Activated CD4-positive, alpha-beta T cell treated with anti-CD3 and anti-CD28 coated beads, Interleukin-2, Interleukin-6, amounts not matched to agents 100 ng/mL and 50 ng/mL, durations not matched to agents 16 hours and 8 hours (primary cell): ENCODE measurements at places on chromosomes 16 and 17.

DNA sequence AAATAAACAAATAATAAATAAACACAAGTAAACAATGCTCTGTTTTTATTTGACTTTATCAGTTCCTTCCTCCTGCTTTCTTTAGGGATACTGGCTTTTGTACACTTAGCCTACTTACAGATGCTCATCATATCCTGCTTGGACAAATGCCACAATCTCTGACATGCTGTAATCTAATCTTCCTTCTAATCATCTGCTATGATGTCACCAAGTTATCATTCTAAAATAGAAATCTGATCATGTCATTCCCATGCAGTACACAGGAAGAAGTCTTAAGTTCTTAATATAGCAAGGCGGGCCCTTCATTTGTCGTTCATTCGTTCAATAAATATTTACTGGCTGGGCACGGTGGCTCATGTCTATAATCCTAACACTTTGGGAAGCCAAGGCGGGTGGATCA lies 9.1 kb upstream of the UBB start:
- no peak for DNase-seq

GRCh38 chr16:74101379-74102137 lies 195.1 kb upstream of the PSMD7 start:
- DNase-seq, result no peak

DNA sequence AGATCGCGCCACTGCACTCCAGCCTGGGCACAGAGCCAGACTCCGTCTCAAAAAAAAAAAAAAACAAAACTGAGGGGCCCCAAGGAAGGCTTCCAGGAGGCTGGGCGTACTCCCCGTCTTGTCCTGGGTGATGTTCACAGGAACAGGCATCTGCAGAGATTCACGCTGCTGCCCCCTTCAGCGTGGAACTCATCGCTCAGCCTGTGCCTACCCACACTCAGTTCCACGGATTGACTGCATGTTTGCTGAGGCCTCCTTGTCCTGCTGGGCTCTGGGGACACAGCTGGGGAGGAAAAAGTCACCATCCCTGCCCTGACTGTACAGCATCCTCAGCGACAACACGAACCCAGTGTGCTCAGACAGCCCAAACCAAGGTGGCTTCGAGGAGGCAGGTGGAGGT lies 12.9 kb upstream of the OSGIN1 start:
- DNase-seq, result no peak

DNA sequence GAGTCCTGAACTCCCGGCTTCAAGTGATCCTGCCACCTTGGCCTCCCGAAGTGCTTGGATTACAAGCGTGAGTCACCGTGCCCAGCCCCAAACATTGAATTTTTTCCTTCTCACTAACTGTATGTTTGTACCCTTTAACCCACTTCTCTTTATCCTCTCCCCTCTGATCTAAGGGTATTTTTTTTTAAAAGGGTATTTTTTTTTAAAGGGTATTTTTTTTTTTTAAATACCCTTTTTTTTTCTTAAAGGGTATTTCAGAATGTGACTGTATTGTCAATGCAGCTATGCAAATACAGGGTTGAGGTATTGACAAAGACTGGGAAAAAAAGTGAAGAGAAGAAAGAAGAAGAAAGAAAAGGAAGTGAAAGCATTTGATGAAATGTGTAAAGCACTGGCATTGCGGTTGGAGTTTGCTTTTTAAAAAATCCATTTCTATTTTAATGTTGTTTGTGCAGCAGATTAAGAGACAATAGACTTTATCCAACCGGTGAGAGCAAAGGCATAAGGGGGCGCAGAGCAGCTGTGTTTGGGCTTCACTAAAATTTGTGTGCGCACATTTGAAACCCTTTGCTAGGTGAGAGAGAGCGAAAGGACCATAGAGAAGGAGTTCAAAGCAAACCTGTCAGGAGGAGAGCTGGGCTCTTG lies 42.4 kb downstream of the SYT17 start:
- DNase-seq, result no peak

GRCh38 chr16:58843675-58844074 lies 109.6 kb upstream of the GOT2 start:
- DNase-seq, result no peak

GRCh38 chr17:75698659-75699058 lies 22.6 kb upstream of the ITGB4 start:
- DNase-seq, result no peak

- DNase-seq, result peak; percentile 5
Measured at GRCh38 chr16:4082474-4083044, 33.7 kb downstream of the ADCY9 start.

DNA sequence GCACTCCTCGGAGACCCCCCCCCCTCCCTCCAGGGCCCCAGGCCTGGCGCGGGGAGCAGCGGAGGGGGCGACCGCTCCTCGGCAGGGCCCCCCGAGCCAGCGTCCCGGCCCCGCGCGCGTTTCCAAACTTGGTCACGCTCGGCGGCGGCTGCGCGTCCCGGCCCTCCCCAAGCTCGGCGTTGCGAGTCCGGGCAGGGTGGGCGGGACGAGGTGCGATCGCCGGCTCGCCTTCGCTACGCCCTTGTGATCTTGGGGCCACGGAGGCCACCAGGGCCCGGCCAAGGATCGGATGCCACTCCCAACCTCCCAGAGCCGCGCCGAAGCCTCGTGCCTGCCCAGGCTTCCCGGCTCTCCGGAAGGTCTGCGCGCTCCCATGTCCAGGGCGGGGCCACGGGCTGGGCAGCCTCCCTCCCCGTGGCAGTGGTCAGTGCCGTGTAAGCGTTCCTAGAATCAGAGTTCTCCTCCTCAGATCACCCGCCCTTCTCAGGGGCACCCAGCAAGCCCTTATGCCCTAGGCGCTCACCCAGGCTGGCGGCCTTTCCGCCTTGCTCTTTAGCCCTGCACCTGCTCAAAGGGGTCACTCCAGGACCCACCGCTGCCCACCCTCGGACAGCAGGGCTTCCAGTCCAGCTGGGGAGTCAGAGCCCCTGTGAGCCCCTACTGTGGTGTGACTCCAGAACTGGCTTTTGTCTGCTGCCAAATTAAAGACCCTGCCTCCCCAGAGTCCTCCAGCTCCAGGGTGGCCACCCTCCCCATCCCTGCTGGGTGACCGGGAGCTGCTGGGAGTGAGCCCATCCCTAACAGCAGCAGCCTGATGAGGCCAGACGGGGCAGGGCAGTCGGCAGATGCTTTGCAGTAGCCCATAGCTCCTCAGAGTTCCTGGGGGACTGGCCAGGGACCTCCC lies 12.2 kb upstream of the MRPS23 start:
- DNase-seq, result no peak

DNA sequence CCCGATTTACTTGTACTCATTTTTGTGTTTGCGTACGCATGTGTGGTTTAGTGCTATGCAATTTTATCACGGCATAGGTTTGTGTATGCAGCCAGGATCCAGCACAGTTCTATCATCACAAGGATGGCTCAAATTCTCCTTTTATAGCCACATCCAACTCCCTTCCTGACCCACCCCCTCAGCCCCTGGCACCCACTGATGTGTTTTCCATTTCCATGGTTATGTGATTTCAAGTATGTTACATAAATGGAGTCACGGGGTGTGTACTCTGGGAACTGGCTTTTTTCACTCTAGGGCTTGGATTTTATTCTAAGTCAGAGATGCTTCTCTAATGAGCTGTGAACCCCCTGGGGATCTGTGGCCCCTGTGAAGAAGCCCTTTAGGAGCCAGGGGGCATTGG lies 16.8 kb downstream of the IL4R start:
- no peak for DNase-seq

- no peak for DNase-seq
Measured at GRCh38 chr17:44916781-44917241, 1.5 kb upstream of the GFAP start.

GRCh38 chr17:37725601-37726146 lies 19.2 kb downstream of the HNF1B start:
- DNase-seq, result no peak

DNA sequence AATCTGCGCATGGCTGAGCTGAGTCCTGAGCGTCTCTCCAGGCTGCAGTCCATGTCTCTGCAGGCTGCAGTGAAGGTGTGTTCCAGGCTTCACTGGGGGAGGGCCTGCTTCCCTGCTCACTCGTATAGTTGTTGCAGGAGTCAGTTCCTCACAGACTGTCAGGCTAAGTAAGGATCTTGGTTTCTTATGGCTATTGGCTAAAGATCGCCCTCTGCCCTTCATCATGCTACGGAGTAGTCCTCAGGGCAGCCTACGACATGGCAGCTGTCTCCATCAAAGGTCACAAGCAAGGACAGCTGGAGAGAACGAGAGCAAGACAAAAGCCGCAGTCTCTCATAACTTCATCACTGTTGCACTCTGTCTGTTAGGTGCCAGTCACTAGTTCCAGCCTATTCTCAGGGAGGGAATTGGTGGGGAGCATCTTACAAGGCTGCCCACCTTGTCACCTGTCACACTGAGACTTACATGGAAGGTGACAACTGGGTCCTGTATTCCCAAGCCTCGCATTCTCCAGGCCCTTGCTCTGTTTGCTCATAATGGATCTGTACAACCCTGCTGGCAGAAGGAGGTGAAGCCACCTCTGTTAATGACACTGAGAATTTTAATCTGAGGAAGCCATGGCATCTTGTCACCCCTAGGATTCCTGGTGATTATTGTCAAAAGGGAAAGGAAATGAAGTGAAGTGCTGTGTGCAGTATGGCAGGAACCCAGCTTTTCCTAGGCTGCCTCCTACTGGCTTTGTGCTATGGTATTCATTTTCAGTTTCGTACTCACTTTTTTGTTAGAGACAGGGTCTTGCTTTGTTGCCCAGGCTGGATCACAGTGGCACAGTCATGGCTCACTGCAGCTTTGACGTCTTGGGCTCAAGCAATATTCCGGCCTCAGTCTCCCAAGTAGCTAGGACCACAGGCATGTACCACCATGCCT lies 43.4 kb downstream of the MFSD11 start:
- DNase-seq, result no peak

- DNase-seq, result no peak
Measured at GRCh38 chr16:11384184-11384955, 39.1 kb downstream of the RMI2 start.

DNA sequence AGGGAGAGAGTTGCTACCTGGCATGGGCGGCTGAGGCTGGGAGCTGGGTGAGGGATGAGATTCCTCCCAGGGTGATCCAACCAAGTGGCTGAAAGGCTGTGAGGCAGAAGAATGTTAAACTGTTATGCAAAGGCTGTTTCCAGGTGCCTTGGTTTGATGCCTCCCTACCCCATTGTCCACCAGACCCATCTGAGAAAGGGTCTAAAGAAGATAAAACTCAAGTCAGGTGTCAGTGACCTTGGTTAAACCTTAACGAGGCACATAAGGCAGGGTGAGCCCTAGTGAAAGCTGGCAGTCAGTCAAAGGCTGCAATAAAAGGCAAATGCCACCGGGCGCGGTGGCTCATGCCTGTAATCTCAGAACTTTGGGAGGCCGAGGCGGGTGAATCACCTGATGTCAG lies 23.8 kb downstream of the LDHD start:
- DNase-seq, result no peak

GRCh38 chr17:39739885-39740356 lies 2.2 kb downstream of the GRB7 start:
- DNase-seq, result no peak

DNA sequence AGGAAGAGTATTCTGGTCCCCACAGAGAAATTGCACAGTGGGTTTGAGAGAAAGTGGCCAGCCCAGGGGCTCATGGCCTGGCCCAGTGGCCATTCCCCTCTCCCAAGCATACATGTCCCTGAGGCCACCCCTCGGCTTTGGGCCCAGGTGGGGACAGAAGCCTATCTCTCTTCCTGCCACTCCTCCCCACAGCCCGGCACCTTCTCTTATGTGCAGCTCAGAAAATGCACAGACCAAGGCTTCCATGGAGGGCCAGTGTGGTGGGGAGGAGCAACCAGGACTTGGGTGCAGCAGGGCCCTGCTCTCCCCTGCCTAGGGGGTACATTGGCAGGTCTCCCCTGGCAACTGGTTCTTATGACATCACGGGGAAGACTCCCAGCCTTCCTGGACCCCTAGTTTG lies at the start of gene C16orf90:
TSS of gene C16orf90 (minus strand) at position 314 of the 400 bp plus-strand sequence. CDS start at position 246, 68 bp downstream.
- DNase-seq, result no peak

- peak; percentile 30 for DNase-seq
Measured at GRCh38 chr16:53022374-53022773, 30.3 kb downstream of the CHD9NB start.

- DNase-seq, result no peak
Measured at GRCh38 chr17:78675836-78676235, 98.6 kb upstream of the DNAH17 start.
